ENCODE measurements at places on chromosomes 6 and 20. TPM values are rescaled to one million over a fixed set of nuclear protein-coding genes. Genes with fewer than 3 reads are reported as not detected.

DNA sequence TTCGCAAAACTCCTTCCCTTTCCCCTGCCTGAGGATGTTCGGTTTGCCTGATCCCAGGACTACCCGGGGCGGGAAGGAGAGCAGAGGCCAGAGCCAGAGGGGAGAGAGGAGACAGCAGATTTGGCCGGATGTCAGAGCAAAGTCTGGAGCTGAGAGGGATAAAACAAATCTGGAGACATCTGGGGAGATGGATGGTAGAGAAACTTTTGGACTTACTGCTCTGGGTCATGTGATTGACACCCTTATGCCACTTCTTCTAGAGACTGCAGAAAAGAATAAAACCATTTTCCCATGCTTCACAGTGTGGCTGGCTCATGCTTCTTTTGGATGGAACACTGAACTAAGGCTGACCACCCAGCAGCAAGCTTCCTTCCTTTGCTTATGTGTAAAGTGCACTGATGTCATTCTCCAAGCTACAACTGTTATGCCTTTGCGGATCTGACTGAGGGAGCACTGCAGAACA, 174.7 kb downstream of the FOXC1 start:
- no peak for DNase-seq

- DNase-seq = no peak
Observed at GRCh38 chr6:160420969-160421556, 72.9 kb downstream of the SLC22A3 start.

DNA sequence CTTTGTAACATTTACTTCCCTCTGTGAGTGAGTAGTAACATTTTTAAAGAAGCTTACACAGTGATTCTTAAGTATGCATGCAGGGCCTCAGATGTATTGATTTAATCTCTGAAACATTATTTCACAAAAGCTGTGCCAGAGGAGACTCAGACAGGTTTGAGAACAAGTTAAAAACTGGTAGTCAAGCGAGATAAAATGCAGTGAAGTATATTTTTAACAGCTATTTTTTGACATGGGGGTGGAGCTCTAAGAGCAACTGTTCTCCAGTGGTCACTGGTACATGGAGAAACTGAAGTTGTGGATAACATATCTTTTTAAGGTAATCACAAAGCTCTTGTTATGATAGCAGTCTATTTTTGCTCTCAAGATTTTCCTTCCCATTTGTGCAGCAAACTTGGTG, 20.4 kb downstream of the DSTN start:
- DNase-seq = no peak

DNA sequence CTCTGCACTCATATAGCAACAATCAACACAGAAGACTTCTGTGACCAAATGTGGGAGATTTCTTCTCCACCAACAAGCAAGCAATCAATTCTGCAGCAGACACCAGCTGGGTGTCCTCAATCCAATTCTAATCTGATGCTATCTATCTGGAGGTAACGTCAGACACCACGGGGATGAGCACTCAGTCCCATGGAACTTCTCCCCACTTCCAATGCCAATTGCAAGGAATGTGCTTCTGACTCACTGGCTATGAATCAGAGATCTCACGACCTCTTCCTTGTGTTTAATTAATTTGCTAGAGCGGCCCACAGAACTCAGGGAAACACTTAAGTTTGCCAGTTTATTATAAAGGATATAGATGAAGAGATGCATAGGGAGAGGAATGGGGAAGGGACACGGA, 103.5 kb upstream of the SIRPG start:
- DNase-seq = no peak

GRCh38 chr6:50264995-50265571, 215.4 kb upstream of the DEFB112 start:
- no peak for DNase-seq

DNA sequence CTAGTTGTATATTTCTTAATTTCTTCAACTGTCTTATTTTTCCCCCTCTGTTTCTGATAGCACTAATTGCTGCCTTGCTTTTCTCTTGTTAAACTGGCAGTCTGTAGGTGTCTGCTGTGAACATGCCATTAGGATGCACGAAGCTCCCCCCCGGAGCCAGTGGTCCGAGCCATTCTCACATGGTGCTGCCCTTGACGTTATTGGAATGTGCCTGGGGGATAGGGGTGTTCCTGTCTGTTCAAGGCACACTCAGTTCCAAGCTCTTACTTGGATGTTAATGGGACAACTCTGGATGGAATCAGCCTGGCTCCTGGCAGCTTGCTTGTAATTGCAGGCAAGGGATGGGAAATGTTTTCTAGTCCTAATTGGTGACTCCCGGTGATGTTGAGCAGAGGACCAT, 68.4 kb downstream of the RREB1 start:
- no peak for DNase-seq

- DNase-seq = no peak
Observed at GRCh38 chr6:11942185-11942864, 69.8 kb upstream of the HIVEP1 start.

The WFDC10B gene
- total RNA-seq = not detected

GRCh38 chr6:134111062-134111677, 58.7 kb upstream of the SLC2A12 start:
- no peak for DNase-seq

The TSHZ2 gene
- 0.07 TPM for total RNA-seq

- no peak for DNase-seq
Observed at GRCh38 chr20:51398083-51398482, 144.4 kb downstream of the NFATC2 start.

GRCh38 chr6:136816656-136817055, 5.7 kb upstream of the PEX7 start:
- no peak for DNase-seq

DNA sequence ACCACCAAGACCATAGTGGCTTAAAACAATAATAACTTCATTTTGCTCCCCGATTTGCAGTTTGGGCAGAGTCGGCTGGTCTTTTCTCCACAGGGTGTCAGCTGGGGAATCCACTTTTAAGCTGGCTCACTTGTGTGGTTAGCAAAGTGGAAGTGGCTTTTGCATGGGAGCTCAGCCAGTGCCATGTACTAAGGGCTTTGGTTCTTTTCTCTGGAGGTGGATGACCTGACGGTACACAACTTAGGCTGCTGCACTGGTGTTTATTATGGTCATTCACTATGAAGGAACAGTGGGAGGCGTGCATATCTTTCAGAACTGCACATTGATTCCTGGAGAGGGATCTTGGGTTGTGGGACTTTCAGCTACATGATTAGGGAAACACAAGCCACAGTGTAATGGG, 141.0 kb downstream of the OR2B2 start:
- DNase-seq = no peak

The EFCAB8 gene
- 2.0 TPM for total RNA-seq

DNA sequence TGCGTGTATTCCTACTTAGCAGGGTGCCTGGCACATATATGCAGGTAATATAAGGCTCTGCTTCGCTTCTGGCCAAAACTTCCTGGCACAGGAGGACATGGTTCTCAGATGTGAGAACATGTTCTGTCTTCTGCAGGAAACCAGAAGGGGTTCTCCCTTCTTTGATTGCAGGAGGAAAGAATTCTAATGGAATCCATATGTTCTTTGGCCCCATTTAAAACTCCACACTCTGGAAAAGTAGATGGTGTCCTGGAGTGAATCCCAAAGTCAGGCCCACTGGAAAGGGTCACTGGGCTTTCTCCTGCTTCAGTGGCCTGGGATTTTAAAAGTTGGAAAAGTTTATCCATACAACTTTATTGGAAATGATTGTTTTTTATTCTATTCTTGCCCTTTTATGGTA, 16.4 kb upstream of the CYP24A1 start:
- DNase-seq = no peak

DNA sequence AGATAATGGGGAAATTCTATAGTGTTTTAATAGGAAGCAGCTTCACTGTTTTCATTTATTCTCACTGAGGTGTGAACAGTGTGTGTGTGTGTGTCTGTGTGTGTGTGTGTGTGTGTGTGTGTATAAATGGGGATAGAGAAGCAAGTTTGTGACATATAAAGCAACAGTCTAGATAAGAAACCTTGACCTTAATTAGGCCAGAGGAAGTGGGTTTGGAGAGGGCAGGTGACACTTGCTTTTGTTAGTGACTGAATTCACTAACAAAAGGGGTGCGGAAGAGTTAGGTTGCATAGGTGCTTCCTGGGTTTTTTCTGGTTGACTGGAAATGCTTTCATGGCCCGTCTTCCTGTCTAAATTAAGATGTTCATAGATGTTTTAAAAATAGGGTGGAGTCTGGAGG, 515.7 kb upstream of the FLRT3 start:
- no peak for DNase-seq

DNA sequence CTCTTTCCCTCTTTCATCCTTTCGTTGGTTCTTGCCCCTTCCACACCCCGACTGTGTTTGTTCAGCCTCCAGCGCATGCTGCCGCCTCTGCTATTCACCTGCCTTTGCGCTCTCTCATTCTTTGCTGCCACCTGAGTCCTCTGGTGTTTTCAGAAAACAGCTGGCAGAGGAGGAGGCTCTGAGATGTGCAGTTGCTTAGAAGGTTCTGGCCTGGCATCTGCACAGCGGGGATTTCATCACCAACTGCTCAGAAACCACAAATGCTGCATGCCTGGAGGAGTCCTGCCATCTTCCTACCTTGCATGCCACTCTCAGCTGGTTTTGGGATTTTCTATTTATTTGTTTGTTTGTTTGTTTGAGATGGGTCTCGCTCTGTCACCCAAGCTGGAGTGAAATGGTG, 39.2 kb upstream of the CLDN20 start:
- DNase-seq = no peak

- DNase-seq = no peak
Observed at GRCh38 chr20:47484303-47484702, 17.4 kb upstream of the NCOA3 start.

The BEND6 gene
- not detected for total RNA-seq

DNA sequence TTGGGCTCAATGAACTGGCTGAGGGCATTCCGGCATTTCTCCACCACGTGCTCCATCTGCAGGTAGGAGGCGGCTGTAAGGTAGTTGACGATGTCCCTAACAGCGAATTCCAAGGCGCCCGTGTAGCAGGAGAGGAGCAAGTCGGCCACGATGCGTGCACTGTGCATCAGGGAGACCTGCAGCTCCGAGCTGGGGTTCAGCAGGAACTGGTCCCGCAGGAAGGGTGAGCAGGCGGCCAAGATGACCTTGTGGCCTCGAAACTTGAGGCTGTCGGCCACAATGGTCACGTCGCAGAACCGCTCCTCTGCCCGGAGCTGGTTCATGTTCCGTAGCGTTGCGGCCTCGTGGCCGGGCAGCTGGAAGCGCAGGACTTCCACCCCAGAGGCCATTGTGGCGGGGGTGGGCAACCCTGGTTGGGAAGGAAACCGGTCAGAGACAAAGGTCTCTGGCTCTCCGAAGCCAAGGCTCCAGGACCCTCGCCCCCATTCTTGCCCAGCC, 920 bp downstream of the ZBTB12 start:
- no peak for DNase-seq

The SLA2 gene
- 0.20 TPM for total RNA-seq

- DNase-seq = no peak
Observed at GRCh38 chr6:87210979-87211378, 55.6 kb downstream of the ZNF292 start.

The DOK5 gene
- not detected for total RNA-seq

The DAAM2 gene
- not detected for total RNA-seq

DNA sequence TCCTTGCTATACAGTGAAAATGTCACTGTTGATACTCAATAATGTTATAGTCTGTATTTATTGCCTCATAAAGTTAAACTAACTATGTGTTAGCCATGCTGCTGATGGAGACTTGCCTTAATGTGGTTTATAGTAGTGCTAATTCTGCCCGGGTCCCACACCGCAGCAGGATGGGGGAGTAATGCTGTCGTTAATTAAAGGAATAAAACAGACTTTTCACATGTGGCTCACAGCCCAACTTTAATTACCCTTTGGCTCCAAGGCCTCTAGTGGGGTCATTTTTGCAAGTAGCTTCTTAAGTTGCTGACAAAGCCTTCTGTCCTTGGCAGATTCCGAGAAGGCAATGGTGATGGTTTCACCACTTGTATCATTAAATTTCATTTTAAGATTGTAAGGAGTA, 634.3 kb downstream of the TBC1D32 start:
- DNase-seq = no peak

DNA sequence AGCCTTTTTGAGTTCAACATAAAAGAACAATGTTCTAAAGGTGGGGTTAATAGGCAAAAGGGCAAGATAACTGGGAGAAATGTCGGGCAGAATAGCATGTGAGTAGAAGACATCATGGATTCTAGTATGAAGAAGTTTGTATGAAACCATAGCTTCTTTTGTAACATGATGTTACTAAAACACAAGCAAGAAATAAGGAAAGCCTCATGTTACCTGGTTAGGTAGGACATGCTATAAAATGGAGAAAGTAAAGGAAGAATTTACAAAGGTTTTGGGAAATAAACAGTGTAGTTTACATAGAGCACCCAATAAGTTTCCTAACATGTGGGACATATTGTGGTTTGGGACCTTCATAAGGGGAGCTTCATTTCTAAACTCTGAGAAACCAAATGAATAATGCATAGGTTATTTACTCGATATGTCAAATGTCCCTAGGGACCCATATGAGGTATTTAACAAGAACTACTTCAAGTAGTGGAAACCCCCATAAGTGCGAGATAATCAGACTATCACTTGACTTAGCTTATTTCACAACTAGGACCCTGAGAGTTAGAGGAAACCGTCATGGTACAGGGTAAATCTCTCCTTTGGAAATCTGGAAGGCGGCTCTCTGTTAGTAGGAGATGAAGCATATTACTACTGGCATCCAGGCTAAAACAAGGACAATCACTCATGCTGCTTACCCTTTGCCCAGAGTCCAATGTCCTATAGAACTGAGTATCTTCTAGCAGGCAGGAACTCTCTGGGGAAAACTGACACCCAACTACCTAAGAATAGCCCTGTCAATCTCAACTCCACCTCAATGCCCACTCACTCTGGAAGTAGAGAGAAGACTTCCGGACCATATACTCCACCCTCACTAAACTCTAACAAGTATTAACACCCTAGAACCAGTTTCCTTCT, 57.5 kb downstream of the ILRUN start:
- no peak for DNase-seq

- no peak for DNase-seq
Observed at GRCh38 chr20:46081074-46081473, 8.7 kb downstream of the NCOA5 start.

DNA sequence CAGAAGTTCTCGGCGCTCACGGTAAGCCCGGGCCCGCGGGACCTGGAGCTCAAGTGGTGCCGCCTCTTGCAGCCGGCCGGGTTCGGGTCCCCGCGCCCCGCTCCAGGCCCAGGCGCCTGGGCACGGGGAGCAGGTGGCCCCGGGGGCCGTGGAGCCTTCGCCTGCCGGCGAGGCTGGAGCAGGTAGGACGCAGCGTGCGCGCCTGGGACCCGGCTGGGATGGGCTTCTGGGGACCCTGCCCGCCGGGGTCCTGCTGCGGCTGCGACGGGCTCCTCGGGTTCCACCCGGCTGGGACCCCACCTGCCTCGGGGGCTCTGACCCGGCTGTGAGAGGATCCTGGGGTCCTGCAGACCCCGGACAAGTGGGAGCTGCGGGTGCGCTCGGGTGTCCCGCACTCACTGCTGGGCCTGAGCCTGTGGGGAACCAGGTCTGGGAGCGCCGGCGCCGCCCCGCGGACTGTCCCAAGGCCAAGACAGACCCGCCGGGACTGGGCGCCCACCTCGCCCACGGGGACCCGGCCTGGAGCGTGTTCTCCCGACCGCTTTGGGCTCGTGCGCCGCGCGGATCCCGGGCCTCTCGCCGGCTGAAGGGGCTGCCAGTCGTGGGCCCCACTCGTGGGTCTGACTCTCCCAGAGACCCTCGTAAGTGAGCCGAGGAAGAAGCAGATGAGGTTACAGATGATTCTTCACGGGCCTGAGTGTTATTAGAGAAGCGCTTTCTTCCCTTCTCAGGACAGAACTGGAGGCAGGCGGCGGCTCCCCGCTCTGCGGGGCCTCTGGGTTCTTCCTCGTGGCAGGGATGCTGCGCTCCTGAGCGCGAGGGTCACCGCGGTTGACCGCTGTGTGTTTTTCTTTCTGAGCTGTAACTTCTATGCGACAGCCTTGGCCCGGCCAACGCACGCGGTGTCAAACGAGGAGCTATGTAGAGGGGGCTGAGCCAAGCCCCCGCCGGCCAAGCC, 729 bp downstream of the SMOC2 start:
- no peak for DNase-seq

The CCNC gene
- 93.1 TPM for total RNA-seq
